ENCODE measurements at places on chromosomes 7 and 10.

DNA sequence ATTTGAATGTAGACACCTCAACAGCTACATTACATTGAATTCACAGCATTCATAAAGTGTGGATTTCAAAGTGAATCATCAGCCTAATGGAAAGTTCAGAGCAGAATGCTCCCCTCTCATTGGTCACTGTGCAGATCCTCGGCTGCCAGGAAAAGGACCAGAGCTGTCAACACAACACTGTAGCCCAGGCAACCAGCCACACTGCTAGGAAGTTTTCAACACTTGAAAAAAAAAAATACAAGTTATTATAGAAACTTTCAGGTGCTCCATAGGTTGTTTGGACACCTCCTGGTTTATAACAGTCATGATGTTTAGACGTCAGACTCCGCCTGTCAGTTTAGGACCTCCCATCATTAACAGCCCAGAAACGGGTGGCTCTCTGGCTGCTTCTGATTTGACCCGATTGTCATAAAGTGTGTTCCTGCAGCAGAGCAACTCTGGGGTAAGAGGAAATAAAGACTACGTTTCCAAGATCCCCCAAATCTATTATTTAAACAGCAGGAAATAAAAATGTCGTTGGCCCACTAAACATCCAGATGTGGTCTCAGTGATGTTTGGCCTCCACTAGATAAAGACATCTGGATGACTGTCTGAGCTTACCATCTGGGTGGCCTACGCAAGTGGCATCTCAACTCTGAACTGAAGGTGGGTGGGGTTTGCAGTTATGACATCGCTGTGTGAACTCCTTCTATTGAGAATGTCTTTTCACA, 117.4 kb downstream of the CABCOCO1 start:
- DNase-seq: peak; percentile 65

- DNase-seq: no peak
Measured at GRCh38 chr7:24981171-24981951, 1.4 kb upstream of the OSBPL3 start.

DNA sequence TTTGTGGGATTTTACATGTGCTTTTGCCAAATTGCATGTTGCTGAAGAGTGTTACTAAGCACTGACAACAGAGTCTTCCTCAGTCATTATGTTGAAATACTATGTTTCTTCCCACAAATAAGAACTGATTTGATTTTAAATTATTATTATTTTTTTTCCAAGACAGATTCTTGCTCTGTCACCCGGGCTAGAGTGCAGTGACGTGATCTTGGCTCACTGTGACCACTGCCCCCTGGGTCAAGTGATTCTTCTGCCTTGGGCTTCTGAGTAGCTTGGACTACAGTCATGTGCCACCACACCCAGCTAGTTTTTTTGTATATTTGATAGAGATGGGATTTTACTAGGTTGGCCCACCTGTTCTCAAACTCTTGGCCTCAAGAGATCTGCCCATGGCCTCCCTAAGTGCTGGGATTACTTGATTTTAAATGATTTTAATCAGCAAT, 42.3 kb downstream of the MINPP1 start:
- DNase-seq: no peak

GRCh38 chr7:114388021-114388420, 26.6 kb upstream of the FOXP2 start:
- no peak for DNase-seq

- no peak for DNase-seq
Measured at GRCh38 chr7:73577627-73578341, 595 bp downstream of the TBL2 start.

GRCh38 chr7:156966387-156966786, 16.9 kb downstream of the NOM1 start:
- DNase-seq: no peak

GRCh38 chr10:61108915-61109314, 164.9 kb upstream of the RHOBTB1 start:
- no peak for DNase-seq

- no peak for DNase-seq
Measured at GRCh38 chr10:97647556-97647955, 7.1 kb downstream of the PI4K2A start.

GRCh38 chr10:73997461-73997786, 492 bp upstream of the VCL start:
- DNase-seq: no peak

GRCh38 chr7:7996568-7996967, 28.0 kb downstream of the GLCCI1 start:
- no peak for DNase-seq

DNA sequence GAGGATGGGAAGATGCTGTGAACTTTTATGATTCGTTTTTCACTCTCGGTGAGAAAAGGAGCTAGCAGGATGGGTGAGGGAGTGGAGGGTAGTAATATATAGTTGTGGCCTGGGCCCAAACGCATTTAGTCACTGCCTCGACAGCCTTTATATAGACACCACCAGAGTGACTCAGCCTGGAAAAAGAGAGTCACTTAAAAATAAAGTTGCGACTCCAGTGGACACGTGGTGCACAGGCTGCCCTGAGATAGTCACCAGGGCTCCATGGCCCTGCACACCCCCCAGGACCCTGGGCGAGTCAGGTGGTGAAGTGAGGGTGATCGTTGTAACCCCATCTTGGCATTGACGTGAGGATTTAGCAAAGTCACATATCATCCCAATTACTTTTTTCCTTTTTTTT, 106.7 kb downstream of the CUX1 start:
- no peak for DNase-seq

- DNase-seq: no peak
Measured at GRCh38 chr7:100752994-100753393, 19.6 kb downstream of the ZAN start.

GRCh38 chr7:87220026-87220733, 648 bp upstream of the TMEM243 start:
- DNase-seq: no peak

DNA sequence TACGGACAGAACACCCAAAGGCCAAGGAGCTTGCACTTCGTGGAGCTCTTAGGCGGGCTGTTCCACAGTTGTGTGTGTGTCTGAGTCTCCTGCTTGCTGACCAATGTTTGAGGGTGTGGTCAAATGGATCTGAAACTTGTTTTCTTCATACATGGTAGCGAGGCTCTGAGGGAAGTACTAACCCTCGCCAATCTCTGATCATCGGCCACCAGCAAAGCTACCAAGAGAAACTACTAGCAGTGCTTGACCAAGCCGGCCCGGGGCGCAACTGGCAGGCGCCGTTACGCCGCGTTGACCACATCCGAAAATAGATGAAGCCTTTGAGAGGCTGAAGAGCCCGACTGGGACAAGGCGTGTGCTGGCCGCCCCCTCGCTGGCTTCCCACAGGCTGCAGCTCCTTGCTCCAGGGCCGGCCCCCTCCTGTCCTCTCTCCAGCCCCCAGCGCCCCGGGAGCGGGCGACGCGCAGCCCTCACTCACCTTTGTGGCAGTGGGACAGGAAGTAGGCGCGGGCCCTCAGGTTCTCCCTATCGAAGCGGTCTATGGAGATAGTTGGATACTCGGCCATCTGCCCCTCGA, 384 bp downstream of the DCLRE1C start:
- DNase-seq: no peak

DNA sequence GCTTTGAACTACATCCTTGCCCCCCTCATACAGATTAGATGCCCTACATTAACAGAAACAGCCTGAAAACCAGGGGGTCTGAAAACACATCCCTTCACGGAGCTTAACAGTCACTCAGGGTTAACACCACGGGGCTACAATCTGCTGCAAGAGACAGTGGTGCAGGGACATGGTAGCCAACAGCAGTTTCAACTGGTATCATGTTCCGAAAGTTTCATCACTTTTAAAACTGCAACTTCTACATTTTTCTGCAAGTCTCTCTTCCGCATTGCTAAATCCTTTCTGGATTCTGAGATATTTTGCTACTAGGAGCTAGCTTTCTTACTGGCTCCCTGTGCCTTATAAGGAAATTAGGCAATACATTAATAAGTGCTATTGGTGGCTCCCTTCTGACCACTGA, 92.6 kb downstream of the JAZF1 start:
- no peak for DNase-seq

- DNase-seq: no peak
Measured at GRCh38 chr10:88473989-88474883, 108.9 kb downstream of the RNLS start.

DNA sequence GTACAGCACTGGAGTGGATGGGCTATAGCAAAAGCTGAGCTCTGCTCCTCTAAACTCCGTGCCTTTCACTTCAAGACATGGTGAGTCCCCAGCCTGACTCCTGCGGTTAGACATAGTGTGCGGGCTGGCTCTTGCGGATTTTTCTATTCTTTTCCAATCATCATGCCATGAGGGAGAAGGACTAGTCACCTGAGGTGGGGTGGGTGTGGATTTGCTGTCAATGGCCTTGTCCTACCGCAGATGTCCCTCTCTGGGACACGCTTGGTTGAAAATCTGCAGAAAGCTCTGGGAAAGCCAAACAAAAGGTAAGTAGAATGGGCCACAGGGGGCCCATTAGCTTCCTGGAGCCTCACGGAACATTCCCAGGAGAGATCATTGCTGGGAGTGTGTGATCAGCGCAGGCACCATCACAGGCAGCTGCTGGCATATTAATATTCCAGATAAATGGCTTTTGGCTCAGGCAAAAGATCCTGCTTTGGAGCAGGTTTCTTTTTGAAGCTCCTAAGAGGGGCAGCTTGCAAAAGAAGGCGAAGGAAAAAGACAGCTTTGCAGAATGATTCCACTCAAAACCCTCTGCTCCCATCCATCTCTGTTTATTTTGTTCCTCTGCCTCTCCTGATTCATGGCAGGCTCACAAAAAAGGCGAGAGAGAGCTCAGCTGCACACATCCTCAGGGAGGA, 509.0 kb upstream of the ZMIZ1 start:
- no peak for DNase-seq

- DNase-seq: no peak
Measured at GRCh38 chr10:103153302-103154197, 39.5 kb downstream of the NT5C2 start.

- DNase-seq: no peak
Measured at GRCh38 chr7:72015136-72015535, 397.0 kb downstream of the CALN1 start.

DNA sequence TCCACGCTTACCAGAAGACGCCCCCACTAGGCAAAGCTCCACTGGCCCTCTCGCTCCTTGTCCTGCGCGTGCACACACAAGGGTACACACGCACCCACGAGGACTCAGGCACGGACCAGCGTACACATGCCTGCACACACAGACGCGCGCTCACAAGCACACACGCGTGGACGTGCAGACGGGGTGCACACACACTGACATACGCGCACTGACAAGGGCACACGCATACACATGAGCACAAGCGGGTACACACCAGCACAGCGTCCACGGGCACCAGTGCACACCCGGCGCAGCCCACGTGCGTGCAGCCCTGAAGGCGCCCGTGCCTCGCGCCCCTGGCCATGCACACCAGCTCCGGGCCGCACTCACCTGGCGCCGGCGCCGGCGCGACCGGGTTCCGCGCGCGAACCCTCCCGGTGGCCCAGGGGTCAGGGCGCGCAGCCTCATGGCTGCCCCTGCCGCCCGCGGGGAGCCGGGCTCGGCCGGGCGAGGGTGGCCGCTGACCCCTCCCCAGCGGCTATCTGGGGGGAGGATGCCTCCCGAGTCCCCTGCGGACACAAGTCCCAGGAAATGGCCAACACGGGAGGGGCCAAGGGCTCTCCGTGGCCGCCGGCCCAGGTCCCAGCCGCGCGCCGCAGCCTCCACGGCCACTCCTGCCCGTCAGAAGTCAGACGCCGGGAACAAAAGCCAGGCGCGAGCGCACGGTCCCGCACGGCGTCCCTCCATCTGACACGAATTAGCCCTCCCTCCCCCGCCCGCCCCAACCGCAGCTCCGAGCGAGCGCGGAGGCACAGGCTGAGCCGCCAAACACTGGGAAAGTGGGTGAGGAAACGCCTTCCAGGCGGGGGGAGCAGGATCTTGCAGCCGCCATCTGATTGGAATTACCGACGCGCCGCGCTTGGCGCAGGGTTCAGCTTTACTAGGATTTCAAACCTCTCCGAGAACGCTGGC, 45.0 kb downstream of the TNS3 start:
- DNase-seq: no peak

- DNase-seq: no peak
Measured at GRCh38 chr7:10913457-10913856, 60.2 kb upstream of the PHF14 start.
